ENCODE measurements at places on chromosomes 3 and 15.

- peak; percentile 14 for DNase-seq
Measured at GRCh38 chr3:45225465-45226205, 452 bp downstream of the TMEM158 start.

GRCh38 chr3:128698211-128699047, 27.6 kb upstream of the RAB7A start:
- no peak for DNase-seq

GRCh38 chr15:86751116-86751515, 671.4 kb downstream of the AGBL1 start:
- DNase-seq = no peak

- DNase-seq = no peak
Measured at GRCh38 chr3:105747060-105747541, 121.7 kb downstream of the CBLB start.

Measured in T-helper 1 cell (primary cell).